AG09309 (cell line): ENCODE measurements at places on chromosomes 1 and 21.
A peak's percentile ranks its signal among the peaks of the same experiment; 100 is the strongest.

- DNase-seq = no peak
Measured at GRCh38 chr1:184759112-184759511, 4.5 kb upstream of the EDEM3 start.

DNA sequence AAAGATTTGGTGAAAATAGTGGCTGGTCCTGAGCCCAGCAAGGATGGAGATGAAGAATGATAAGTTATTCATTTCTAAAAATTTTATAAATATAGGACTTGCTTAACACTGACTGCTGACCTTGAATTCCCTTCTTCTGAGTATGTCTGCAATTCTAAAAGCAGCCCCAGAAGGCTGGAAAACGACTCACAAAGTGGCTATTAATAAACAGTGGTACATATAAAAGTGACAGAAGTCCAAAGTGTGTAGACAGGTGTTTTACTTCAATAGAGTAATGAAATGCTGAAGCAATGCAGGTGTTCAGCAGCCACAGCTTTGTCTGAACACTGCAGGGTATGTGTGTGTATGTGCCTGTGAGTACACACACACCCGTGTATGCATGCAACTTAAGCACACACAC lies 219.0 kb upstream of the NRIP1 start:
- no peak for DNase-seq

- DNase-seq = no peak
Measured at GRCh38 chr1:97730271-97730670, 190.6 kb downstream of the DPYD start.

DNA sequence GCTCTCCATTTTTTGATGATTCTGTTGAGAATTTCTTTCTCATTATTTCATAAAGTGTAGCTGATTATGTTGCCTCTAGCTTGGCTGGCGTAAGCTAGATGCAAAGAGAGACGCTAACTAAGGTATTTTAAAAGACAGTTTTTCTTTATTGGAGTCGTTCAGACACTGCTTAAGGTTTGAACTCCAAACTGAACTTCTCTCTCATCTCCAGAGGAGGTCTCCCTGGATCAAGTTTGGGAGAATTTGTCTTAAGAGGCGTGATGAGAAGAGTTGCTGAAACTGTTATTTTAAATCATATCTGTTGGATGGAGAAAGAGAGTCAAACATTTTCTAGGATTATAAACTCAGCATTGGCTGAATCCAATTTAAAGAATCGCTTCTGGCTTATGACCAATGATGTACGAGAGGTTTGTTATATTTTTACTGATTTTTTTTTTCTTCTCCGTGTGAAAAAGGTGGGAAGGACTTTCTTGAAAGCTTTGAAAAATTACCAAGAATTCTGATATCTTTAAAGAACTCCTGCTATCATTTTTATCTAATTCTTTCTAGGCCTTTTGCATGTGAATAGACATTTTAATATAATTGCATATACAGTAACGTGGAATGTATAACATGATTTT lies 34.0 kb downstream of the MAP3K7CL start:
- DNase-seq = peak; percentile 60

DNA sequence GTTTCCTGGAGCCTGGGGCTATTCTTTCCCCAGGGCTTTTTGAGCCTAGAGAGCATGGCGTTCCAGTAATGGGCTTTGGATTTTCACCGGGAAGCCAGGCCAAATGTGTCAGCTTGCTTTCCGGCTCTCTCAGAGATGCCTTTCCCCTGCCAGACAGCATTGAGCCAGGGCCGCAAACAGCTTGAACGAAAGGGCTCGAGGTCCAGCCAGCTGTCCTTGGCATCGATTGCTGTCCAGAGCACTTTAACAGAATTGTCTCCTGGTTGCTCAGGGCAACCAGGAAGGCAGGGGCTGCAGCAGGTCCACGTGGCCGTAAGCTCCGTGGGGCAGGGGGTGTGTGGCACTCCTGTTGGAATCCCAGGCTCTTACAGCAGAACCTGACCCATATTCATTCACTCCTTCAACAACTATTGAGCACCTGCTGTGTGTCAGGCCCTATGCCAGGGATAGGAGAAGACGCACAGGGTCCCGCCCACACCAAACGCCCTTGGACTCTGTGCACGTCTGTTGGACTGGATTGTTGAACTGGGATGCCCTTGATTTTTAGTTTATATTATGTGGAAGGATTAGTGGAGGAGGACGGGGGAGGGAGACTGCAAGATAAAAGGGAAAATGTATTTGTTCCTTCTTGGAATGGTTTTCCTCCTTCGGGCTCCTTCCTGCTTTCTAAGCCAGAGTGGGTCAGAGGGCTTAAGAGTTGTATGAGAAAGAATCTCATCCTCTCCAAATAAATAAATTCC lies 38.7 kb upstream of the EFHD2 start:
- no peak for DNase-seq

- no peak for DNase-seq
Measured at GRCh38 chr1:246306415-246307037, 200.6 kb downstream of the SMYD3 start.

- peak; percentile 31 for DNase-seq
Measured at GRCh38 chr1:54121482-54122134, 31.2 kb downstream of the CDCP2 start.

DNA sequence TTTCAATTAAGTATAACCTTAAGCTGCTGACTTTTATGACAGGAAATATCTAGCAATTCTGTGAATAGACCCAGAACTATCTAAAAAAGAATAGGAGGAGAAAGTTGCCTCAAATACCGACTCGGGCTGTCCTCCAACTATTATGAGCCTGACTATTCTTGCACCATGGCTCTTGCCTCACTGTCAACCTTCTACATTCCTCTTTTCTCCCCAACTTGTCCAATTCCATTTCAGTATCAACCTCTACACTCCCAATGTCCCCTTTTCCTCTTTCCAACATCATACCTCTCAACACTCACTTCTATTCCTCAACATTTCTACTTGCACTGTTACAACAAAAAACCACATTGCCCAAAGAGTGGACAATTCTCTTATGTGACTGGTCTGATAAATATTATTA lies 2.3 kb downstream of the ZZZ3 start:
- peak; percentile 34 for DNase-seq

GRCh38 chr1:34711485-34711884 lies 43.4 kb upstream of the GJB5 start:
- DNase-seq = no peak

GRCh38 chr21:35573472-35574374 lies 486.6 kb downstream of the SETD4 start:
- no peak for DNase-seq

DNA sequence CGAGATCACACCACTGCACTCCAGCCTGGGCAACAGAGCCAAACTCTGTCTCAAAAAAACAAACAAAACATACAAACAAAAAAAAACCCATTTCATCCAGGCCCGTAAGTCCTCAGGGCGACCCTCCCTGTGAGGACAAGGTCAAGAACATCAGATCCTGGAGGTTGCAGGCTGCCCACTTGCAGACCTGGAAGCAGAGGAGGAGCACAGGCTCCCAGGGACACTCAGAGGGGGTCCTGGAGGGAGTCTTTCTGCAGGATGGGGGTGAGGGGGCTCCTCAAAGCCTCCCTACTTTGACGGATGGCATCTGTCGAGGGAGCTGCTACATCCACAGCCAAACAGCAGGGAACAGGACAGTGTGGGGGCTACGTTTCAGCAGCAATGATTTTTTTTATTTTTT lies 47.2 kb downstream of the RIPK4 start:
- DNase-seq = no peak

DNA sequence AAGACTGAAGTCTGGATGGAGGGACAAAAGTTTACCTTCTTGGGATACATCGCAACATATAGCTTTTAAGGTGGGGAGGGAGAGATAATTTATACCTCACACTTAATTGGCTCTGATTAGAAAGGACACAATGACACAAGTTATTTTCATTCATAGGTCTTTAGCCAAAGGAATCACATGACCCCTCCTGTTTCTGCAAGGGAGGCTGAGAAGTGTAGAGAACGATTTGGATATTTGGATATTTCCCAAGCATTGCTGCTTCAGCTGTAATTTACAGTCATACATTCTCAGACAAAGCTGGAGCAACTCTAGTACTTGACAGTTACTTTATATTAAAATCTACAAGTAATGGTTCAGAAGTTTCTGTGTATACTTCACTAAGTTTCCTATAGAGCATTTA lies 24.2 kb downstream of the DAP3 start:
- DNase-seq = no peak

DNA sequence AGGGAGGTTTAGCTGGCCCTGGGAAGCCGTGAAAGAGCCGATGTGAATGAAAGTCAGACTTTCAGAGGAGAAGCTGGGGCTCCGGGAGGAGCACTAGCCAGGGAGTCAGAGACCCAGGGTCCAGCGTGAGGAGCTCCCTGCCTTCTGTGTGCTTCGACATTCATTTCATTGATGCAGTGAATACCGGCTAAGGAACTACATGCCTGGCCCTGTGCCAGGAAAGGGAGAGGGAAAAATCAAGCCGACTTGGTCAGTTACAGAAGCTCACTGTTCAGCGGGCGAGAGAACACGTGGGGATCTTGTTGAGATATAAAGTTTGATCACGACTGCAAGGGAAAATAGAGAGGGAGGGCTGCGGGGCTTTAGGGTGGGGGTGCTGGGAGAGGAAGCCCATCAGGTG lies 76.7 kb upstream of the RUNX3 start:
- DNase-seq = no peak

- DNase-seq = no peak
Measured at GRCh38 chr1:244705261-244706234, 52.6 kb downstream of the DESI2 start.

DNA sequence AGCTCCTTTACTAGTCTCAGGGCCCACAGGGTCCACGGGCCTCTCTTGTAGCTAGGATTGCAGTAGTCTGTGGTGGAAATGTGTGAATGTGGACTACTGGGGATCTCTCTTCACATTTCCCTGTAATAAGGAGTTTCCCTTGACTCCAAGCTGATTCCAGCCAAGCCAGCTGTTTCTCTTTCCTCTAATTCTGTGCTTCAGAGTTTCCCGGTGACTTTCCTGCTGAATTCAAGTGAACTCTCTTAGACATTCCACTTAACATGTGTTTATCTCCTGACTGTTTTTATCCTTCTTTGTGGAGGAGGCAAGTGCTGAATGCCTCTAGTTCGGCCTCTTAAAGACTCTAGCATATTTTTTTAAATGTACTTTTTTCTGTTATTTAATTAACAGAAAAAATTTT lies 354.0 kb upstream of the RGS18 start:
- no peak for DNase-seq

DNA sequence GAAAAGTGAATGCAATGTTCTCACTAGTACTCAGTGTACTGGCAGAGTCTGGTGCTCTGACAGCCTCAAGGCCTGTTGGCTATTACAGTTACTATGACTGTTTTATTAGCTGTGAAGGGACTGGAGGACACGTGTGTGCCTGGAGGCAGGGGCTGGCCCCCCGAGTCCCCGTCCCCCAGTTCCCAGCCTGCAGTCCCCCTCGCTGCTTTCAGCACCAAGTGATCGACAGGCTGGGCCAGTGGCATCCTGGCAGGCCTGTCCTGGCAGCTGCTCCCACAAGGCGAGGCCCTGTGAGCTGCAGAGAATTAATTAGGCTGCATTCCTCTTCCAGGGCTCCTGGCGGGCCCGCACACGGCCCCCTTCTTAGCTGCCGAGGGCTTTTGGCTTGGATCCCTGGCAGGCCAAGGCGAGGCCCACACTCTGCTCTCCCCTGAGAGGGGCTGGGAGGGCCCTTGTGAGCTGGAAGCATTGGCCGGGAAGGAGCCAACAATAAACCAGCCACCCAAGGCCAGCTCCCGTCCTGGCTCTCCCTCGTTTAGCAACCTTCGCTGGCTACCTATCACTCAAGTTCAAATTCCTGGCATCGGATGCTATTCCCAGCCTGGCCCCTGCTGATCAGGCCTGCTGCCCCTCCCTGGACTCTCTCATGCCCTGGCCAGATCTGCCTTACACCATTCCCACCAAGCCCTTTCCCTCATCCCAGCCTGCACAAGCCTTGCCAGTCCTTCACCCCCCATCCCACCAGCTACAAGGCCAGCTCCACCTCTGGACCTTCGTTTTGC lies 9.8 kb downstream of the EDN2 start:
- no peak for DNase-seq

- no peak for DNase-seq
Measured at GRCh38 chr1:212630158-212630900, 21.8 kb downstream of the ATF3 start.

DNA sequence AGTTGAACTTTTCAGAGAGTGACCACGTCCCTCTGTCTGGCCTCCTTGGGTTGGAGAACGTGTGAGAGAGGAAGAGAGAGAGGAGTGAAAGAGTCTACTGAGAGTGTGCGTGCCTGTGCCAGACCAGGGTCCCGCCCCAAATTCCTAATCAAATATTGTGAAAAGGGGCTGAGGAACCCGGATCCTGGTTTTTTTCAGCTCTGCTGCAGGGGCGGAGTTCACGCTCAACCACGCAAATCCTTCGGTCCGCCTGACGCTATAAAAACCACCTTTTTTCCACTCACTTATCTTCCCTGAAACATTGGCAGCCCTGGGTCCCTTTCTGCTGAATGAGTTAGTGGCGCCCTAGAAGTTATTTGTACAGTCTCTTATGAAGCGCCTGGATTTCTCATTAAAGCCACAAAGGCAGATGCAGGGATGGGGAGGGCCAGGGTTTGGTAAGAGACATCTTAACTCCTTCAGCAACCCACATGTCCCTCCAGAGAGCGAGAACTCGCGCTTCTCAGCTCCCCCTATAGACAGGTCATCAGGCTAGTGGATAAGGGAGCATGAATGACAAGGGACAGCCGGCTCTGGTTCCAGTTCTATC lies at the start of gene FMOD:
Gene FMOD (minus strand): TSS at position 86 of the 589 bp plus-strand sequence. CDS start 2,852 bp downstream, outside the sequence.
- DNase-seq = no peak

DNA sequence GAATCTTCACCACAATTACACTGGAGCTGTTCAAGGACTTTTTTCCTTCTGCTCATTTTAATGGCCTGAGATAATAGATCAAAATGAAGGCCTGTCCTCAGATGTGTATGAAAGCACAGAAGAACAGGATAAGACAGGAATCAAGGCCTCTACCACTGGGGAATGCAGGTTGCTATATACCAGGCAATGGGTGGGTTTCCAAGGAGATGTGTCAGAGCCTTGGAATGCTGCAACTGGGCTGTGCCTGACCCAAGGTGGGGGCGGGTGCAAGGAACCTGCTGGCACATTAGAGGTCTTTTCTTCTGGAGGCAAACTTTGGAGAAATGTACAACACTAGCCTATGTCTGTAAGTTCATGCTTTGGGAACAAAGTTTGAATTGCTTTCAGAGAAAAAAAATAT lies 21.7 kb upstream of the LAMC2 start:
- DNase-seq = no peak

DNA sequence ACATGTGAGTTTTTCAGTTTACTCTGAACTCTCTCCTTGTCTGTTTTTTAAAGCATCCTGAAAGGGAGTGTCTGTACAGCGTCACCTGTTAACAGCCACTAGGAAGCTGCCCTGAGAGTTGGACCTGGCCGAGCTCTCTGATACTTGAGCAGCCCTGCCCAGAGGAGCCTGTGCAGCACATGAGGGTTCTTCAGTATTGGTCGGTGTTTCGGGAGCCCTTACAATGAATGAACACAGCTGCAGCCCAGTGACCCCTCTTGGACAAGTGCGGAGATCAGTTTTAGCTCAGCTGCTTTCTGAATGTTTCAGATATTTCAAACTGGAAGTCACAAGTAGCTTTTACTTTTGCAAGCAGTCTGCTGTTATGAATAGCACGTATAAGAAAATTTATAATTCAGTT lies 39.2 kb downstream of the ADARB1 start:
- DNase-seq = no peak

GRCh38 chr1:37032660-37033354 lies 1.5 kb downstream of the GRIK3 start:
- no peak for DNase-seq
